NCI-H510A treated with DMSO at 0.1 percent for 48 hours (cell line): ENCODE measurements at places on chromosomes 12 and 14.

- DNase-seq = no peak
These were observed 22.8 kb downstream of the ITGA7 start for GRCh38 chr12:55684761-55685370.

DNA sequence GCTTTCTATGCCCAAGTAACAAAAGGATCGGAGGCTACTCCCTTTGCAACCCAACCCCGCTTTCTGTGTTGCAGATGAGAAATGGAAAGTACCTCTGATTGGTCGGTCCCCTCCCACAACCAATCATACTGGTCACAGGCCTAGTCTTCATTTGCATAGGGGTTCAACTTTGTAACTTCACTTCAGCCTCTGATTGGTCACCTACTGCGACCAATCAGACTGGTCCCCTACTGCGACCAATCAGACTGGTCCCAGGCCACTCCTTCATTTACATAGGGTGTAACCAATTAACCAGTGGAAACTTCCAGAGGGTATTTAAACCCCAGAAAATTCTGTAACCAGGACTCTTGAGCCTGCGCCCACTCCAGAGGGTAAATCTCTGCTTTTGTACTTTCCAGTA lies 906.4 kb upstream of the TMEM132C start:
- no peak for DNase-seq

GRCh38 chr14:31283578-31284252 lies 76.1 kb upstream of the HECTD1 start:
- no peak for DNase-seq

DNA sequence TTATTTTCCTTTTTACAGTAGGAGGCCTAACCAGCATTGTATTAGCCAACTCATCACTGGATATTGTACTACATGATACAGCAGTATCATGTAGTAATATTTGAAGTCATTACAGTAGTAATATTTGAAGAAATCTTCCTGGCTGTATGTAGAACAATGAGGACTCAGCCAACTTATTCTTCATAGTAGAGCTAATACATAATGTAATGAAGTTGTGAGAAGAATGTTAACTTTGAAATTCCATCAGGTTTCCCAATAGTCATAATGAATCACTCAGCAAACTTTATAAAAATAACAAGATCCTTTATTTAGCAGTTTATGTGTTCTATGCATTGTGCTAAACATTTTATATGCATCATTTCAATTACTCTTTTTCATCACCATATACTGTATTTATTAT lies 61.8 kb downstream of the LRRK2 start:
- no peak for DNase-seq

DNA sequence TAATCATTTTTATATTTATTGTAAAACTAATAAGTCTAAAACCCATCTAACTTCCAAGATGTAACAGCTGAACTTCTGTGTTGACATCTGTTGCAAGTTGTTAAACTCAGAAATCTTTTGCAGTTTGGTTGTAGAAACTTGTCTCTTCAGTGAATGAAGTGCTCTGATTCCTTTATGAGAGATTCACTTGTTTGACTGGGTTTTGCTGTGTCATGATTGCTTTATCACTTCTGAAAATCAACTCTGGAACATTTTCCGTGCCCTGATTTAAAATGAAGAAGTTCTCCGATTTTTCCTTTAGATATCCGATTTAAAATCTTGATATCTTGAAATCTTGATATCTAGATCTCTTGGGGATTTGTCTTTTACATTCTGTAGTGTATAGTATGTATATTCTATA lies 65.1 kb downstream of the DIP2B start:
- no peak for DNase-seq

- DNase-seq = no peak
These were observed 45.0 kb downstream of the LRCOL1 start for GRCh38 chr12:132565365-132565764.

- DNase-seq = peak; percentile 56
These were observed 24.0 kb downstream of the KLRK1 start for GRCh38 chr12:10365696-10366405.

DNA sequence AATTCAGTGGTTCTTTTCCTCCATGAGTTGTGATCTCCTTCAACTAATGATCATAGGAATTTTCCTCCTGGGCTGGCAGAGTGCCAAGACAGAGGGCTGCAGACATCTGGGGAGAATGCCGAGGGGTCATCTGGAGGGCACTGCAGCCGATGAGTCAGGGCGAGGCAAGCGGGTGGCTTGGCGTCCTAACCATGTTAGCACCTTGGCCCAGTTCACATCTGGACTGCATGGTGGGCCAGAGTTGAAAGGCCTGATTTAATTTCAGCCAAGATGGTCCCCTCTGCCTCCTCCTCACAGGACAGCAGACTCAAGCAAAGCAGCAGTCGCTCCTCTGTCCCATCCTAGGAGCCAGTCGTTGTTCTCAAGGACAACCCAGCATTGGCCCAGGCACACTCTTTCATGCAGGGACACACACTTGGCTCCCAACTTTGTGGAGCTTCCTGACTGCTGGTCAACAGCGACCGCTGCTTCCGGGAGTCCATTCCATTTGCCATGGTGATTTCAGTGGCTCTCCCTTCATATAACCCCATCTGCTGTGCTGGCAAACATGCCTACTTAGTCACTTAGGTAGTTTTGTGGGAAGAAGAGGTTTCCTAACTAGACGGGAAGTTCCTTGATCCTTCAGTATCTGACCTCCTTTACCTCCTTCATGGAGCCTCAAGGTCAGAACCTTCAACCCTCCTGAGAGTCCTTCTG lies 161.8 kb downstream of the TTC8 start:
- no peak for DNase-seq

GRCh38 chr12:34399631-34400410 lies 377.5 kb downstream of the ALG10 start:
- DNase-seq = no peak

DNA sequence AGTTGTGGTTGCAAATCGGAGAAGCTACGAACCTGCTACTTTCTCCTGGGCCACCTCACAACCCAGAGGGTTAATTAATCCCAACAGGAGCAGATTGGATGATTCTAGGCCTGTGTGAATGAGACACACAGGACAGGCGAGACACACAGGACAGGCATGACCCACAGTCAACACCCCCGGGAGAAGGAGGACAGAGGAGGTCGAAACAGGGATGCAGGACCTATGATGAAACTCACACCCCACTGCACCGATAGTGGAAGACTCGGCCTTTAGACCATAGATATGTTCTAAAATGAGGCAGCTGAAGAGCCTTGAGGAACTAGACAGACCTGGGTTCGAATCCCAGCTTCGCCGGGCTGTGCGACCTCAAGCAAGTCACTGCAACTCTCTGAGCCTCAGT lies 11.6 kb downstream of the TMEM119 start:
- no peak for DNase-seq
